Bronchial epithelial cell (primary cell): ENCODE measurements at places on chromosomes 1 and 21. TPM values are rescaled to one million over a fixed set of nuclear protein-coding genes. Genes with fewer than 3 reads are reported as not detected.

The LCA5L gene
- total RNA-seq, result 0.53 and 3.2 TPM in 2 replicates

The C1orf115 gene
- 1.3 and 2.8 TPM in 2 replicates for total RNA-seq

The FMO3 gene
- total RNA-seq, result not detected in 2 replicates

The LRRN2 gene
- total RNA-seq, result not detected in 2 replicates

The USP48 gene
- 23.4 and 29.6 TPM in 2 replicates for total RNA-seq

The ADORA1 gene
- under 0.01 TPM in 1 of 2 replicates, not detected in the other for total RNA-seq

The SMCP gene
- total RNA-seq, result not detected in 2 replicates

The RCSD1 gene
- total RNA-seq, result under 0.01 and 0.13 TPM in 2 replicates

The FCGR1A gene
- total RNA-seq, result not detected in 2 replicates

The ASCL5 gene
- under 0.01 and 0.13 TPM in 2 replicates for total RNA-seq

The LRRC7 gene
- total RNA-seq, result not detected in 2 replicates

The KRTAP12-2 gene
- total RNA-seq, result not detected in 2 replicates

The ADGRL2 gene
- 35.3 and 82.7 TPM in 2 replicates for total RNA-seq

The ITLN1 gene
- not detected in 2 replicates for total RNA-seq

The RHCE gene
- total RNA-seq, result 2.0 and 3.7 TPM in 2 replicates

The SUSD4 gene
- total RNA-seq, result 0.79 and 3.1 TPM in 2 replicates

The KLHDC9 gene
- 1.3 and 5.0 TPM in 2 replicates for total RNA-seq

The FBLIM1 gene
- total RNA-seq, result 60.9 and 72.4 TPM in 2 replicates

The OR2T11 gene
- not detected in 2 replicates for total RNA-seq
